Right ventricle myocardium inferior (tissue), 1 donor: ENCODE measurements at places on chromosomes 12 and 14.
A peak's percentile ranks its signal among the peaks of the same experiment; 100 is the strongest.

GRCh38 chr14:50040401-50040775 is 76.0 kb downstream of the VCPKMT start:
- DNase-seq, result no peak

DNA sequence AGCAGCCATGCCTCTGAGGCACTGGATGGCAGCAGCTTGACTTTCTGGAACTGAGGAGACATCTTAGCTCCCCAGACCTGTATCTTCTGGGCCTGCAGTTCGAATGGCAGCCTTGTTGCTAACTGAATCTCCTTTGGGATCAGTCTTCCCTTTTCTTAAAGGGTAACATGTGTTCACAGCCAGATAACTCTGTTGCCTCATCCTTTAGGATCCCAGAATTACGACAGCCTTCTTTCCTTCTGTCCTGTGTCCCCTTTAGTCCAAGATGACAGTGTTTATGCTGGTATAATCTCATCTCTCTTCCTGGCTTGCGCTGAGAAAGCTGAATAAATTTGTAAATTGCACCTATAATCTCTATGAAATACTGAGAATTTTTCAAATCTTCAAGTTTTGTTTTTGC is 9.1 kb upstream of the ERC1 start:
- no peak for DNase-seq

- DNase-seq, result peak; percentile 45
These were observed 3.4 kb upstream of the HOXC9 start for GRCh38 chr12:53996240-53997203.

DNA sequence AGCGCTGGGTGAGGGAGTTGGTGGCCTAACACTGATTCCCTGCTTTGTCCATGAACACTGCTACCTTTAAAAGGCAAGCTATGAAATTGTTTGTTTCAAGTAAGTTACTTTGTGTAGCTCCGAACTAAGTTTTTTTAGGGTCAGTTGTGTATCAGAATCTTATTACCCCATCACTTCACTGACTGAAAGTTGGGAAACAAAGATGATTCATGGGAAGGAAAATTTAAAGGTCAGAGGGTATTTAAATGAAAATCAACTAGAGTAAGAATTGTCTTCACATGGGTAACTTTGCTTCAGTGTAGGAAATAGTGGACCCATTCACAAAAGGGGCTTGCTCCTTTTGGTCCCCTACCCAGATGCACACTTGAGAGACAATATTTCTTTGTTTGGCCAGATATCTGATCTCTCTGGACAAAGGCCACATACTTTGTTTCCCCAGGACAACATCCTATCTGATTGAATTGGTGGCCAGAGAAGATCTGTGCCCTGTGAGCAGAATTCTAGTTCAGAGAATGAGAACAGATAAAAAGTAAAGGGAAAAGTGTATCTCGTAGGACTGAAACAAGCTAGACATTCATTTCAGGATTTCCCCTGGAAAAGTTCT is 53.5 kb downstream of the RAB35 start:
- DNase-seq, result no peak

DNA sequence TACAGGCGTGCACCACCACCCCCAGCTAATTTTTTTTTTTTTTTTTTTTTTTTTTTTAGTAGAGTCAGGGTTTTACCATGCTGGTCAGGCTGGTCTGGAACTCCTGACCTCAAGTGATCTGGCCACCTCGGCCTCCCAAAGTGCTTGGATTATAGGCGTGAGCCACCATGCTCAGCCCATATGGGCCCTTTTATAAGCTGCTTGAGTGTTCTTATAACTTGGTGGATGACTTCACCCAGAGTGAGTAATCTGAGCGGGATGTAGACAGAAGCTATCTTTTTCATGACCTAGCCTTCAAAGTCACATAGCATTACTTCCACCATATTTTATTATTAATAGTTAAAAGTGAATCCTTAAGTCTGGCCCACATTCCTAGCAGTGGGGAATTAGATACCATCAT is 16.4 kb downstream of the BBOF1 start:
- no peak for DNase-seq

GRCh38 chr12:40068416-40068815 is 37.5 kb downstream of the SLC2A13 start:
- DNase-seq, result no peak

GRCh38 chr14:60106339-60106738 is 14.6 kb downstream of the PCNX4 start:
- DNase-seq, result no peak

GRCh38 chr14:24670594-24670993 is 36.6 kb upstream of the GZMB start:
- DNase-seq, result no peak

- DNase-seq, result no peak
These were observed 35.0 kb downstream of the TGFB3 start for GRCh38 chr14:75946785-75947184.

DNA sequence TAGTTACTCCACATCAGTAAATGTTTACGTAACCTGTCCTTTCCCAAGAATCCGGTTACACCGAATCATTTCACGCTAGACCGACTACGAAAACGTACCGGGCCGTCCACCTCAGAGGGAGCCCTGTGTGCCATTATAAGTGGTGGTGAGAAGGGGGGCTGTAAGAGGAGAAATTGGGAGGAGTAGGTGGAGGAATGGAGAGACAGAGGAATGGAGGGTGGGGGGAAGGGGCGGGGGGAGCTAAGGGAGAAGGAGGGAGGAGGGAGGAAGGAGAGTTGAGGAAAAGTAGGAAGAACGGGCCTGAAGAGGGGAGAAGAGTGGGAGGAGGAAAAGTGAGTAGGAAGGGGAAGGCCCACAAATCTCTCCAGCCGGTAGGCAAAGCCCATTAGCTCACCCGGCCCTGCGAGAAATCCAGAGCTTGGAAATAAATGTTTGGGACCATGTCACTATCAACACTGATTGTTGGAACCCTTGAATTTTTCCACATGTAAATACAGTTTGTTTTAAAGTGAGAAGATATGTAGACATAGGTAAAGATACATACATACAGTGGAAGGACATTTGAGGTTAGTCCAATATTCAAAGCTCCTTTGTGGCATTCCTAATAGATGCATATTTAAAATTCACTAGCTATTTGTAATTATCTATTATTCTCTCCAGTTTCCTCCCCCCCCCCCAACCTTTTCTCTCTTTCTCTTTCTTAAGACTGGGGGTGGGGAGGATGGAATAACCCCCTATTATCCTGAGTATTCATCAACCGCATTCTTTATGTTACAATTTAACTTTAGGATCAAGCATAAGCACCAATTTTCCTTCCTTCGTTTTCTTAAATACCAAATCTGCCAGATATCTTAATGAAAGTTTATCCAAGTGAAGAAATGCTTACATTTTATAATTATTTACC is 2.1 kb upstream of the FOXG1 start:
- DNase-seq, result no peak

GRCh38 chr12:65278576-65279368 is at the start of gene MSRB3:
MSRB3 (plus strand) TSS chr12:65278683; CDS start chr12:65308580, 29,897 bp downstream.
- DNase-seq, result peak; percentile 85

GRCh38 chr12:19872621-19873540 is 433.6 kb downstream of the AEBP2 start:
- DNase-seq, result no peak

- no peak for DNase-seq
These were observed 258.3 kb upstream of the STXBP6 start for GRCh38 chr14:25308244-25308643.

GRCh38 chr14:100531152-100532121 is 55.8 kb downstream of the BEGAIN start:
- no peak for DNase-seq

DNA sequence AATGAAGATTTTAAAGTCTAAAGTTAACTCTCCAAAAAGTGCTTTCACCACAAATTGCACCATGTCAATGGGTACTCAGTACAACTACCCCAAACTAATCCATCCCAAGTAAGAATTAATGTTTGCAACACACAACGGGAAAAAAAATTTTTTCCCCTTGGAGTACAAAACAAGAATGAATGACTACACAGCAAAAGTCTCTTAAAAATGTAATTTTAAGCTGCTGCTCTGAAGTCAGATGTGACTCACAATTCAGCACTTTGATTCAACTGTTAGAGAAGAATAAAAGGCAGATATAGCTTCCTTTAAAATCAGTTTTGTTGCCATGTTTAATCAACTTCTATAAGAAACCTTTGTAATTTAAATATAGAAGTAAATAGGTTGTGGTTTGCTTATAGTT is 42.5 kb upstream of the VPS33A start:
- DNase-seq, result no peak

DNA sequence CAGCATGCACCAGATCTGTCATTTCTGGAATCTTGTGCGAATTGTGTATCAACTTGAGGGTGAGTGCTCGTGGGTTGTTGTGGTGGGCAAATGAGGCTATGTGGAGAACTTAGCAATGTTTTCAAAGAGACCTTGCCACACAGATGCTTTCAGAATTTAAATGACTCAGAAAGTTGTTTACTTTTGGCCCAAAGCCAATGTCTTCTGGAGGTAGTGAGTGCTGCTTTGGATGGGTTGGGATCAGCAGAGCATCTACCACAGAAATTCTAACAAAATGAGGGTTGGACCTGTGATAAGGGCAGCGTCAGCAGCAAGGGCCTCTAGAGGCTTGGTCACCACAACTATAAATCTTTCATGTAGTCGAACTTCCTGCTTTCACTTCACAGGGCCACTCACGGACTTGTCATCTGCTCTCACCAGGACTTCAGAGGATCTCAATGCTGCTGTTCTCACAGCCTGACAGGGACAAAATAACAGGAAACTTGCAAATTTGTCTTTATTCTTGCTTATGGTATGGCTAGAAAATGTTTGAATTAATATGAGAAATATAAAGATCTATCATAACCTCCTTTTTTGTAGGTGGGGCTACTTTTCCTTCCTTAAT is 111.4 kb downstream of the DACT1 start:
- no peak for DNase-seq

DNA sequence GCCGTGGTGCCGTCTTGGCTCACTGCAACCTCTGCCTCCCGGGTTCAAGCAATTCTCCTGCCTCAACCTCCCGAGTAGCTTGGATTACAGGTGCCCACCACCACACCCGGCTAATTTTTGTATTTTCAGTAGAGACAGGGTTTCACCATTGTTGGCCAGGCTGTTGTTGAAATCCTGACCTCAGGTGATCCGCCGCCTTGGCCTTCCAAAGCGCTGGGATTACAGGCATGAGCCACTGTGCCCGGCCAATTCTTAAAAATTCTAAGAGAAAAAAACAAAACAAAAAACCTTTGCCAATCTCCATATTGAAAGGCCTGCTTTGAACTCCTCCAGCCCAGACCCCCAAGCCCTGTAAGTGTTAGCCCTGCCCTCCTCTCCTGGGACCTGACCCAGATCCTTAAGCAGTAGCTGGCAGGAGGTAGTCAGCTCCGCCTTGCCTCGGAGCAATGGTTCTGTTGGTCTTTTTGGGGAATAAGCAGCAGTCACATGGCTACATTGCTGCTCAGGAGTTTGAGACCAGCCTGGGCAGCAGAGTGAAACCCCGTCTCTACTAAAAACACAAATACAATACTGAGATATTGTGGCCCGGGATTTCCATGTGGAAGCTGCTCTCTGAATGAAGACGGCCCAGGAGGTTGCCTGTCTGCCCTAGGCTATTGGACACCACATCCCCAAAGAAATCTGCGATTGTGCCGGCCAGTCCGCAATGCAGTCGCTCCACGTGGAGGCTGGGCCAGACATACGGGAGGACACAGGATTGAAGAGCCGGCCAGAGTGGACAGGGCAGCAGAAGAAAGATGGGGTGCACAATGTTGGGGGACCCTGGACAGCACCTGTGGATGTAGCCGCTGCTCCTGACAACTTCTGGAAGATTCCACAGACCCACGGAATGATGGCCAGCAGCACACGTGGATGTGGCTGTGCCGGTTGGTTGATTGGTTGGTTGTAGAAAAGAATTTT is 28.8 kb upstream of the BEGAIN start:
- no peak for DNase-seq

GRCh38 chr14:60273956-60274355 is 24.9 kb downstream of the PPM1A start:
- no peak for DNase-seq

GRCh38 chr12:116662612-116663144 is 75.2 kb downstream of the SPRING1 start:
- no peak for DNase-seq

- no peak for DNase-seq
These were observed 191.0 kb downstream of the FBXL14 start for GRCh38 chr12:1403417-1403816.

GRCh38 chr12:123075646-123076171 is 75.2 kb downstream of the PITPNM2 start:
- no peak for DNase-seq

DNA sequence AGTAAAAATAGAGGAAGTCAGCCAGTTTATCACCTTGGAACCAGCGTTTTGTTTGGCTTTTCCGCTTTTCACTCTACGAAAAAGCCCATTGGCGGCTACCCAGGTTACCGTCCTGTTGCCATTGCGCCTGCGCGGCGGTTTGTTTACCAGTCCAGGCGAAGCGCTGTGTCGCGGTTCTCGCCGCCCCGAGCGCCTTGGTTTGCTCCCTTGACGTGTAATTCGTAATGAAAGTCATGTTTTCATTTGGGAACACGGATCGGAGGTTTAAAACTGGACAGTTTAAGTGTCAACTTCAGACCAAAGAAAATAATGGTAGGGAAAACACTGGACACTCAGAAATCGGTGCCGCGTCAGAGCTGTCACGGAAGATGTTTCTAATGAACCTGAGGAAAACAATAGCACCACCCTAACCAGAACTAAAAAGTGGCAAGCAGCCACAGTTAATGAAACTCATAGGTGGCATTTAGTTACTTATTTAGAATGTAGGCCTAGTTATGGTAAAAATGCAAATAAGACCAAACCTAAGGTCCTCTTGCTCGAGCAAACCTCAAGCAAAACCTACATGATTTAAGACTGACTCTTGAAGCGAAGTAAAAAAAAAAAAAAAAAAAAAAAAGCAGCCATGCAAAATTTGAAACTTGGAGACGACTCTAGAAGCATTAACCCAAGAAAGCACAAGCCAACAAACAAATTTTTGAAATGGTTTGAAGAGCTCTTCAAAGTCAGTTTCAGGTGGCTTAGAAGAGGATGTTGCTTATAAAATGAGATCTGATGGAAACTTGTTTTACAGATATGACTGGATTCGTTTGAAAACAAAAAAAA is 790 bp upstream of the GPR19 start:
- DNase-seq, result peak; percentile 97

DNA sequence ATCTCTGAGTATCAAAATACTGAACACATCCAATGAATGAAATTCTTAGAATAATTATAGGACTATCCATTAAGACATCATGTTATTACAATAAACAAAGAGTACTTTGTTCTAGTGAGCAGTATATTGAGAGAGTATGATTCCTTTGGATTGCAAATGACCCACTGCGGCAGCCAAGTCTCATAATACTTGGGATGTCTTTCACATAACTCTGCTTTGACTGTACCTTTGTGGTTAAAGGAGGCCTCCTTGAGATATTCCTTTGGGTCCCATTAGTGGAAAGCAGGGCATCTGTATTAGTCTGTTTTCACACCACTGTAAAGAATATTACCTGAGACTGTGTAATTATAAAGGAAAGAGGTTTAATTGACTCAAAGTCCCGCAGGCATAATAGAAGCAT is 593.8 kb downstream of the TRHDE start:
- DNase-seq, result no peak

GRCh38 chr12:2976581-2976996 is 17.4 kb downstream of the TEAD4 start:
- DNase-seq, result no peak

DNA sequence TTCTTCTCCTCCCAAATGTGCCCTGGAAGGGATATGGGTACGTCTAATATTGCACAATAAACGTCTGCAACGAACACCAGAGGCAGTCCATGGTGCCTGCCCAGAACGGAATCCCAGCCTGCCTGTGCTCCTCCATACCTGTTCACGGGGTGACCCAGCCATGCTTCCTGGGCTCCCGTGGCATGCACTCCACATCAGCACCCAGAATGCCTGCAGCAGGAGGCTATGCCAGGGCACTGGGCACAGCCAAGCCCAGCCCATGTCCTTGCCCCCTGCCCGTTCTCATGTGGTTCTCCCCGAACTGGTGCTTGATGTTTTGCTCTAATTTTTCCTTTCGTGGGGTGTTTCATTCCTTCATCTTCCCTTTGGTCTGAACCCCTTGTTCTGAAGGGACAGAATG is 404.3 kb downstream of the BCL11B start:
- no peak for DNase-seq
